ENCODE measurements at places on chromosomes 13 and 19.
A peak's percentile ranks its signal among the peaks of the same experiment; 100 is the strongest.

DNA sequence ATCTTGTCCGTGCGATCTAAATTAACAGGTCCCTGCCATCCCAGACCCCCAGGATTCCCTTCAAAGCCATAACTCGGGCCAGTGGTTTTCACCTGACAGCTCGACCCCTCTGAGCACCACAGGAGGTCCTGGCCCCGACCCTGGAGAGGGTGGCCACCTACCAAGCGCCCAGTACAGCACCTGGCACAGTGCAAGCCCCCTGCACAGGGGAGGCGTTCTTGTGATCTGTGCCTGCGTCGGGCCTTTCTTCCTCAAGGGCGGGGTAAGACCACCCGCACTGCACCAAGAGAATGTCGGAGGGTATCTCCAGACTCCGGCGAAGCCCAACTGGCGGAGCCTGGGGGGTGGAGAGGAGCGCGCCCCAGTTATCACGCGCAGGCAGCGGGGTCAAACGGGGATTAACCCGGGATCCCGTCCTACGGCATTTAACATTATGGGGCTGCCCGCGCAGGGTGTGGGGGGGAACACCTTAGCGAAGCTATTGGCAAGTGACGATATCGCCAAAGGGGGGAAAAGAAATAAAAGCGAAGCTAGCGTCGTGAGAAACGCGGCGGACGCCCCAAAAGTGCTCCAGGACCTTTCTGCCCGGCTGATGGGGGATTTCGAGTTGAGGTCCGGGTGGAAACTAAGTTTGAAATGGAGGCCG, 1.3 kb upstream of the HNRNPL start:
- DNase-seq: no peak

GRCh38 chr19:32227561-32228165, 117.7 kb upstream of the ZNF507 start:
- DNase-seq: no peak

DNA sequence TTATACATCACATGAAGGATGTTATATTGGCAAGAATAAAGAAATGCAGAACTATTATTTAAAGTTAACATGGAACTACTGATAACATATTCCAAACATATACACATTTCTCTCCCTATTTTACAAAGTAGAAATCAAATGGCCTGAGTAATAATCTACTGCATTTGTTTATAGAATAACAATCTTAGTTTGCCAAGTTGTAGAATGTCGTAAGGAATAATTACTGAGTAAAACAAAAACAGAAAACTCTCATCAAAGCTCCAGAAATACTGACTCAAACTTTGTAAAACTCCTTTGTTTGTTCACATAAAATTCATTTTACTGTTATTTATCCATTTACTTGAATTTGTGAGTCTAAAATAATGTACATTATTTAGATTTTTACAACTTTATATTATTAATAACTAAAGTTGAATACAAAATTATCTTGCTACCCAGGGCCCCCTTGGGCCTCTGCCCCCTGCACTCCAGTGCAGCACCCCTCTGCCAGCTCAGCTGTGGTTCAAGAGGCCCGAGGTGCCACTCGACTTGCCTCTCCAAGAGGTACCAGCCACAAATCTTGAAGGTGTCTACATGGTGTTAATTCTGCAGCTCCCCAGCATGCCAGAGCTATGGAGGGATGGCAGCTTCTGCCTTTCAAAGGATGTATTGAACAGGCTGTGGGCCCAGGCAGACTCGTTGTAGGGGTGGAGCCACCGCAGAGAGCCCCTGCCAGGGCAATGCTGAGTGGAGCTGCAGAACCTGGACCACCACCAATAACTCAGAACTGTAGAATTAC, 2819.7 kb downstream of the PCDH9 start:
- no peak for DNase-seq

- peak; percentile 32 for DNase-seq
These were observed 11.7 kb downstream of the CYTH2 start for GRCh38 chr19:48480558-48481500.

GRCh38 chr19:7986321-7987113, 18.9 kb downstream of the ELAVL1 start:
- peak; percentile 77 for DNase-seq

DNA sequence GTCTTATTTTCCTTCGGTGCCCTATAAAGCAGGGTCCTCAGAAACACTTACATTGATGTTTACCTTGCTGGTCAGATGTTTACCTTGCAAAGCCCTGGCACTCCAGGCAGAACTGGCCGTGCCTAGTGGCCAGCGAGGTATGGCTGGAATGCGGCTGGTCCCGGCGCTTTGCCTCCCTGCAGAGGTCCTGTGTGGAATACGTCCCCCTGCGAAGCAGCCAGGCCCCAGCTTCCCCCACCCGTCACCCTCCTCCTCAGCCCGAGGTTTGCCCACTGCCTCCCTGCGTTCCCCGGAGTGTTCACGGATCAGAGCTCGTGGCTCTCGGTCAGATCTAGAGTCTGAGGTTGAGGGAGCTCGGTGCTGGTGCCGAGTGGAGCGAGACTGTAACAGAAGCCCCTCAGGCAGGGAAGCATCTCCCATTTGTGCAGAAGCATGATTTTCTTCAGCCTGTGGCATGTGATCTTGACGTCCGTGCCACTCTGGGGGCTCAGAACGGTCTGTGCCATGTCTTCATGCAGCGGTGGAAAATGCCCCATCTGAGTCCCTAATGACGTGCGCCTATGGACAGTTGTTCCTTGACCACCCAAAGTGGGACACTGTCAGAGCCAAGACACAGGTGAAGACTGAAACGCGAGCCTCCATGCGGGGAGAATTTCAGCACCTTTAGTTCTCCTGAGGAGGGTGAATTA, 54.8 kb upstream of the SOX1 start:
- DNase-seq: no peak

DNA sequence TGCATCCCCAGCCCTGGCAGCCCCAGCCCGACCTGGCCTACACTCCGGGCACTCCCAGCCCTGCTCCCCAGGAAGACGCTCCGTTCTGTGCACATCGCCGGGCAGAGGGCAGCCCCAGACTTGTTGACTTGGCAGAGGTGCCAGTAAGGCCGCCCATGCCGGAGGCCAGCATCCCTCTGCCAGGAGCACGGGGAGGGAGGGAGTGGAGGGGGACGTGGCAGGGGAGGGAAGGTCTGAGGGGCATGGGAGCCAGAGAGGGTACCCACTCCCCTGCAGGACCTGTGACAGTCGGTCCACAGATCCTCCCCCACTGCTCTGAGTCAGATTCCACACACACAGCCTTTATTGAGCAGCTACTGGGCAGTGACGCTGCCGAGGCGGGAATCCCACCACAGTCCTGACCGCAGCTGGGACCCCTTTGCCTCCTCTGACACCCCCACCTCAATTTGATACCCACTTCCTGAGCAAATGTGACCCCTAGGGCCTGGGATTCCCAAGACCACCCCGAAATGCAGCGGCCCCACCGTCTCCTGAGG, 1.9 kb upstream of the NKPD1 start:
- no peak for DNase-seq

DNA sequence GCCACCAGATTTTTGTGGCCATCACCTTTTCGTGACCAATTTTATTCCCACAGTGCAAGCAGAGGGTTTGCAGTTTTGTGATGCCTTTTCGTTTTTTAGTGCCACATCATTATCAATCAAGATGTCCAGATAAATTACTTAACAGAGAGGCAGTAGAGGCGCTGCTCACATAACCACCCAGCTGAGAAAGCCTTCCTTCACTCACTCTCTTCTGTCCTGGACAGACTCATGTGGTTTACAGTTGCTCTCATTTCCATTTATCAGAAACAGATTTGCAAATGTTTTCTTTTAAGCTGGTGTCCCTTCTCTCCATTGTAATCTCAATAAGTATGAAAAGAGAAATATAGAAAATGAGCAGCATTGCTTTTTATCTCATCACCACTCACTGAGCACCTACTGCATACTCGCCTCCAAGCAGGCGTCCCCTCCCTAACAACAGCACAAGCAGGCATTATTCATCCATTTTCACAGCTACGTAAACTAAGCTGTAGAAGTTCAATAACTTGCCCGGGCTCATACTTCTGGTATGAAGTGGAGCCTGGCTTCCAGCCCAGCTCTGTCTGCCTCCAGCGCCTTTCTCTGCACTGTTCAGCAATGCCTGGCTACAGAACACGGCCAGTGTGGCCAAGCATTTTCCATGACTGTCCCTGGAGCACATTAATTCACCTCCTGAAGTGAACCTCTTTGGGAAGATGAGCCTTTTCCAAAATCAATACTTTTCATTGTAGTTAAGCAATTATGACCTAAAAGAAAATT, 34.6 kb upstream of the KATNAL1 start:
- peak; percentile 93 for DNase-seq

DNA sequence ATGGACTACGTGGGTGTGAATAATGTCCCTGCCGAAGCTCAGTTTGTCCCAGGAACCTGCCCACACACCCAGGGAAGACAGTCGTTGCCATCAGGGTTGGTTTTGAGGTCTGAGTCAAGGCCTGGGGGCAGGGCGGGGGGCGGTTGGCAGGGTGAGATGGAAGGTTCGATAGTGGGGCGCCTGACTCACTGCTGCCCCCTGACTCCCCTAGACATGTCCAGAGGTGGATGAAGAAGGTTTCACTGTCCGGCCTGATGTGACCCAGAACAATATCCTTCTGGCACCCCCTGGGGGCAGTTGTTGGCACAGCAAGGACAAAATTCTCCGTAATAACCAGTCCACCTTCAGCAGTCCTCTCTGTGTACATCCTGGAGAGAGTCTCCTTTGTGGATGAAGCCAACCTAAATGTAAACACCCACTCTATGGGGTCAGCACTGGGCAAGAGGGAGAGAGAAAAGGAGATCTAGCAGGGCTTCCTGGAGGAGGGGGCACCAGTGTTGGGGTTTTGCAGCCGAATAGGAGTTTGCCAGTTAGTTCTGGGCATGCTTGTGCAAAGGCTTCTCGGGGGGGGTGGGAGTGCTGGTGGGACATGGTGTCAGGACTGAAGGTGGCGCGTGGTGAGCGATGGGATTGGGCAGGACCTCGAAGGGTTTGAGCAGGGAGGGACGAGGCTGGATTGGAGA, 19.6 kb upstream of the B3GNT3 start:
- DNase-seq: peak; percentile 56

DNA sequence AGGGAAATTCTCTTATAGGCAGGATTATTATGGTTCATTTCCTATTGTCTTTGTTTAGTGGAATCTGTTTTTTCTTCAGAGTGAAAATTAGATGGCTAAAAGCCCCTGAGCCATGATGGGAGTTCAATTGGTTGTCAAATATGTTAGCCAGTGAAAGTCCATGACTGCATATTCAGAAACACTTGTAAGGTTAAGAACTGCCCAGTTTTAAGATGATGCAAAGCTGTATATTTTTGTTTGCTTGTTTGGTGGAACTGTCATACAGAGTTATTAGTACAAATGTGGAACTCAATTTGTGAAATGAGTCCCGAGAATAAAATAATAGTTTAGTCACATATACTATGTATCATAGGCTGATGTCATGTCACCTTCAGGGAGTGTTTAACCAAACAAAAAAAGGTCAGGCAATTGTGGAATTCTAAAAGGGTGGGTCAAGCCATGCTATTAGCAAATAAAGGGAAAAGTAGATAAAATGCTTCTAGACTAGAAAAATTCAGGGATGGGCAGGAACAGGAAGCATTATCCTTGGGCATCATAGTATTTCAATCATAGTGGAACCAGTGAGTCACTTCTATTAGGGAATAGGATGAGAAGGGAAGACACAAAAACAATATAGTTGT, 248.3 kb upstream of the SLITRK1 start:
- peak; percentile 6 for DNase-seq

DNA sequence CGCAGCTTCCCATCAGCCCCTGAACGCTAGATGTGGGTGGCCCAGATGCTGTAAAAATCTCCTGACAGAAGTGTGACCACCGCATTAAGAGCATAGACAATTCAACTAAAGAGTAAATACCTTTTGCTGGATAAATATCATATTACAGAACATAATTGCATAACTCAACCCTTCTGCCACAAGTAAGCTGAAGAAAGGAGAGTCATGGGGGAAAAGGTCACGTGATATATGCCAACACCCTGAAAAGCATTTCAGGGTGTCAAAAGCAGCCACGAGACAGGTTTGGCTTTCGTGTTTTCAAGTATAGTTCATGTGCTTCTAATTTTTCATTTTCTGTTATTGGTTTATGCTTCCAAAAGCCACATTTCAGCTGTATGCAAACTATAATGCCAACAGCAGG, 71.3 kb downstream of the LHFPL6 start:
- peak; percentile 38 for DNase-seq

DNA sequence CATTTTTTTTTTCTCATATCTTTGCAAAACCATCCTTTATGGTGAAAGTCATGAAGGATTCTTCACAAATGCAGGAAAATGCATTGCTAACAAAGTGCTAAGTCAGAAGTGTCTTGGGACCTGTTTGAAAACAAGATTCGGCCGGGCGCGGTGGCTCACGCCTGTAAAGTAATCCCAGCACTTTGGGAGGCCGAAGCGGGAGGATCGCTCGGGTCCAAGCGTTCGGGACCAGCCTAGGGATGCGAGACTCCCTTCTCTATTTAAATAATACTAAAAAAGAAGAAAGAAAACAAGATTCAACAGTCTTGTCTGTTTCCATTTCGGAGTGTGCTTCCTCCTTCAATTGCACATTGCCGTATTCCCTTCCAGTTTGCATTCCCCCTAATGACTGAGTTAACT, 819 bp downstream of the EID2B start:
- no peak for DNase-seq

DNA sequence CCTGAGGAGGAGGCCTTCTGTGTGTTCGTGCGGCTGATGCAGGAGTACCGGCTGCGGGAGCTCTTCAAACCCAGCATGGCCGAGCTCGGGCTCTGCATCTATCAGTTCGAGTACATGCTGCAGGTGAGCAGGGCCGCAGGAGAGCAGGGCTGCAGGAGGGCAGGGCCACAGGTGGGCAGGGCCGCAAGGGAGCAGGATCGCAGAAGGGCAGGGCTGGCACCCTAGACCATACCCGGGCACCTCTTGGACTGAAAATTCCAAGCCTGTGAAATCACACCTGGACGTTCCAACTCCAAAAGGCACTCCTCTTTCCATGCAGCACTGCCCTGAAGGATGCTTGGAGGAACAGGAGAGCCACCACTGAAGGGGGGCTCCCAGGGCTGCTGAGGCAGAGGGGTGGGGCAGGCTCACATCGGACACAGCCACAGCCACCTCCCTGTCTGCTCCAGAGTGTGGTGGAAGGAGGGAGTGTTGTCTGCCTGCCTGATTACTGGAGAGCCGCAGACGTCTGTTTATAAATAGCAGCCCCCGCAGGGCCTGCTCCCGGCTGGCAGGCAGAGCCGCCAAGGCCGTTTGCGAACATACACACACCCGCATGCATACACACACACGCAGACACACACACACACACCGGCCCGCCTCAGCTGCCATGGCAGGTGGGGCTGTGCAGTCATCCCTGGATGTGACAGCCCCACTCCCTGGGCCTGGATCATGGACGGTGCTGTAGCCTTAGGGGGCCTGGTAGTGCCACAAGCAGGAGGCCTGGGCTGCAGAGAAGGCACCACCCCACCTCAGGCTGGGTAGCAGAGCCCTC, 20.2 kb downstream of the EVI5L start:
- no peak for DNase-seq

GRCh38 chr19:42290523-42291434, 11.2 kb upstream of the PRR19 start:
- DNase-seq: peak; percentile 39

GRCh38 chr19:42191855-42192254, 25.6 kb downstream of the DEDD2 start:
- peak; percentile 74 for DNase-seq

GRCh38 chr13:101230271-101230890, 185.9 kb downstream of the NALCN start:
- peak; percentile 60 for DNase-seq

All from EL (cell line).